Cerebellum (tissue), 4 donors: ENCODE measurements at places on chromosomes 2 and 18.

- no peak for DNase-seq
Measured at GRCh38 chr18:58865033-58865590, 435 bp downstream of the ZNF532 start.

- DNase-seq: no peak
Measured at GRCh38 chr18:75268364-75268646, 57.7 kb downstream of the TSHZ1 start.

GRCh38 chr2:131046918-131047652 lies 46.2 kb downstream of the FAM168B start:
- DNase-seq: peak; percentile 76

- DNase-seq: no peak
Measured at GRCh38 chr2:69253112-69253511, 133.9 kb downstream of the GFPT1 start.

DNA sequence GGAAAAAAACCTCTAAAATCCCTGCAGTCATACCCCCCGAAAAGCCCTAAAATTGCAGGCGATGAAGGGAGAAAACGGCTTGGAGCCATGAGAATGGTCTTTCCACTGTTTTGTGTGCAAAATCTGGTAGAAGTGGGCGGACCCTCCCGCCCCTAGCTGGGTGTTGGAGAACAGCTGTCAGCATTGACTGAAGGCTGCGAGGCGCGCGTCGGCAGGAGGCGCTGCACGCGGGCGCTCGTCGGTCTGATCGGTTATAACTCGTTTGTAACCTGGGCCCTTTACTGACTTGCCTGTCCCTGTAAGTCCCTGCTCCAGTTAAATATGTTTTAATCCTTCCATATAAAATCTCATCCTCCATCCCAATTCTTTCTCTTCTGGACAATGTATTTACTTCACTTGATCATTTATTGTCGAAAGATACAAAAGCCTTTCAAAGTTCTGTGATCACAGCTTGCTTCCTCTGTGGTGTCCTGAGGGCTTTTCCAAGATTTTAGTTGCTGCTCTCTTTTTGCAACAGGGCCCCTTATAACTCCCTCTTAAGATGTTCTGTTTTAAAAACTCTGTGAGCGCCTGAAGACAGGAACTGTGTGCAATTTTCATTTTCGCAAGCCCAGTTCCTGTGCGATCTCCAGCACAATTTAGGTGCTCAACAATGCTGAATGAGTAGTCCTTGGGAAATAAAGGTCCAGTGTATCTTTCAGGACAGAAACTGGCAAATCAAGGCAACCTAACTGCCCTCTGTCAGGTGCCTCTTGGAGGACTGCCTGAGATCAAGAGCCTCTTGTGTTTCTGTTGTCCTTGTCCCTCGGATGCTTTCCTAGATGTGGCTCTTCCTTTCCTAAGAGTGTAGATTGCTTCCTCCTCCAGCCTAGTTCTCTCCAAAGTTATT lies 918 bp upstream of the HNRNPLL start:
- DNase-seq: peak; percentile 67

DNA sequence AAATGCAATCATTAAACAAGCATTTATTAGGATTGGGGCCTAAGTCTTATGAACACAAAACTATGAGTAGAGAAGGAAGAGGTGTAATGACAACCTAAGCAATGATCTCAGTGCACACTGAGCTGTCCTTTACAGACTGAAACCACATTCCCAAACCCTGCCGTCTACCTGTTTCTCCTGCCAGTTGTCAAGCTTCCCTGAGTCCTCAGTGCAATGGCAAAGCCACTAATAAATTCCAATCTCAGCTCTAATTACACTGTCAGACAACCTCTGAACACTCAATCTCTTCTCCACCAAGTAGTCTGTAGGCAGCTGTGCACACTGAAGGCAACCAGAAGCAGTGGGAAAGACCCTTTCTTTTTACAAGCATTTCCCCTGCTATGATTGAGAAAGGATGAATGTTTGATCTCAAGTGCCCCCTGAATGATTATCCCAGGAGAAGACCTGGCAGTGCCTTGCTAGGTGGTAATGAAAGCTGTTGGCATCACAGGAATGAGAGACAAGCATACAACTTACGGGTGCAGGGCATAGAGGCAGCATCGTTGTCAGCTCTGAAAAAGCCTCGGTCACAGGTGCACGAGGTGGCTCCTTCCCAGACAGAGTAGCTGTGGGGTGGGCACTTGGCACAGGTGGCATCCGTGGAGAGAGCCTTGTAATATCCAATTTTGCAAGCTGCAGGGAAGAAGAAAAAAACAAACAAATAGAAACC lies 71.4 kb downstream of the EPHA4 start:
- DNase-seq: no peak

- no peak for DNase-seq
Measured at GRCh38 chr18:9468998-9469397, 6.3 kb upstream of the RALBP1 start.

- no peak for DNase-seq
Measured at GRCh38 chr18:72160510-72161445, 383.4 kb downstream of the CBLN2 start.

- DNase-seq: no peak
Measured at GRCh38 chr2:45849491-45850283, 198.2 kb downstream of the PRKCE start.

GRCh38 chr2:33225350-33225749 lies 251.1 kb upstream of the RASGRP3 start:
- no peak for DNase-seq

GRCh38 chr2:176999301-176999700 lies 213.3 kb upstream of the HNRNPA3 start:
- DNase-seq: no peak

DNA sequence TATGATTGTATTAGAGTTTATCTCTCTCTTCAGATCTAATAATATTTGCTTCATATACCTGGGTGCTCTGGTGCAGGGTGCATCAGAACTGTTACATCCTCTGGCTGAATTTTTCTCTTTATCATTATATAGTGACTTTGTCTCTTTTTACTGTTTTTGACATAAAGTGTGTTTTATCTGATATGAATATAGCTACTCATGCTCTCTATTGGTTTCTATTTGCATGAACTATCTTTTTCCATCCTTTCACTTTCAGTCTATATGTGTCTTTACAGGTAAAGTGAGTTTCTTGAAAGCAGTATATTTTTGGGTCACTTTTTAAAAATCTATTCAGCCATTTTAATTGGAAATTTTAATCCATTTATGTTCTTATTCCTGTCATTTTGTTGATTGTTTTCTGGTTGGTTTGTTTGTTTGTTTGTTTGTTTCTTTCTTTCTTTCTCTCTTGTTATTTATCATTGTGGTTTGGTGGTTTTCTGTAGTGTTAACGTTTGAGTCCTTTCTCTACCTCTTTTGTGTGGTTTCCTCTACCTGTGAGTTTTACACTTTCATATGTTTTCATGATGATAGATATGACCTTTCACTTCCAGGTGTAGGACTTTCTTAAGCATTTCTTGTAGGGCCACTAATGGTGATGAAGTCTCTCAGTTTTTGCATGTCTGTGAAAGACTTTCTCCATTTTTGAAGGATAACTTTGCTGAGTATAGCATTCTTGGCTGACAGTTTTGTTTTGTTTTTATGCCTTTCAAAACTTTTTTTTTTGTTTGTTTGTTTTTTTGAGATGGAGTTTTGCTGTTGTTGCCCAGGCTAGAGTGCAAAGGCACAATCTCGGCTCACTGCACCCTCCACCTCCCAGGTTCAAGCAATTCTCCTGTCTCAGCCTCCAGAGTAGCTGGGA lies 54.9 kb downstream of the CCNT2 start:
- no peak for DNase-seq

- no peak for DNase-seq
Measured at GRCh38 chr2:162929571-162929970, 91.0 kb upstream of the KCNH7 start.

DNA sequence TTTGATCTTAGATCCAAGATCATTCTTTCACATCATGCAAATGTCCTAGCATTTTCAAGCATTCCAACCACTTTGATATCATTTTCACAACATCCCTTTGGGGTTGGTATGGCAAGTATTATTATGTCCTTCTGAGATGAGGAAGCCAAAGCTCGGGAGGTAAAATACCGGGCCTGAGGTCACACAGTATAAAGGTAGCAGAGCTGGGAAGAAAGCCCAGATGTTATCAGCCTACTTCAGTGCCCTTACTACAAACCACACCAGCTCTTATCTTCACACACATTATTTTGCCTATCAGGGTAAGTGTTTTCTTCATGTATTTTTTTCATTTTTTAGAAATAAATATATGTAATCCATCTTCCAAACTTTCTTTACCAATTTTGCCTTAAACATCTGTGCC lies 4.2 kb upstream of the B4GALT6 start:
- DNase-seq: no peak

DNA sequence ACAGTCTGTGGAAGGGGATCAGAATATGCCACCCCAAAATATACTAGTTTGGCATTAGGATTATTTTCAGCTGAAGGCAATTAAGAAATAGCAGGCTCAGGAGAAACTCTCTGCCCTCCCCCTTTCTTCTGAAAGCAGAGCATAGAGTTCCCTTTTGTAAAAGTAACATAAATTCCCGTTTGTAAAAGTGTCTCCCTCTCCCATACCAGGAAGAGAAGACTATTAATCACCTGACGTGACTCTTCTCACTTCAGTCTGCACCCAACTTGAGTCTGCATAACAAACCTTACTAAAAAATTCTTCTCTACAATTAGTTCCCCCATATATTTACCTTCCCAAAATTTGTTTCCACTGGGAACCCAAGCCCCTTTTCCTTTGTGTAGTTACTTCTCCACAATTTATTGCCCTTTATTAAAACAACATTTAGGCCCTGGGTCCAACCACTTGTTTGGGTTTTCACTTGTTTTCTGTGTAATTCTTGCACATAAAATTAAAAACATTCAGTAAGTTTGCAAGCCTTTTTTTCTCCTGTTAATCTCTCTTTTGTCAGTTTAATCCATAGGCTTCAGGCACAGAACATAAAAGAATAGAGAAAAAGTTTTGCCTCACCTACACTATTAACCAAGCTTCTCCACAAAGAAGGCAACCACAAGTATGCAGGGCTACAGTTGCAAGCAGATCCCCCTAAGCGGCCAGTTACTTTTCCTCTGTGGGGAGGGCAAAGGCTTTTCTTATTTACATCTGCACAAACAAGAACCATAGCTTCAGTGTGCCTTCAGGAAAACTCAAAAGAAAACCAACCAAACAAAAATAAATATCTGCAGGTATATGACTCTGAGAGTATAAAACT lies 107.6 kb upstream of the MSH2 start:
- DNase-seq: no peak

DNA sequence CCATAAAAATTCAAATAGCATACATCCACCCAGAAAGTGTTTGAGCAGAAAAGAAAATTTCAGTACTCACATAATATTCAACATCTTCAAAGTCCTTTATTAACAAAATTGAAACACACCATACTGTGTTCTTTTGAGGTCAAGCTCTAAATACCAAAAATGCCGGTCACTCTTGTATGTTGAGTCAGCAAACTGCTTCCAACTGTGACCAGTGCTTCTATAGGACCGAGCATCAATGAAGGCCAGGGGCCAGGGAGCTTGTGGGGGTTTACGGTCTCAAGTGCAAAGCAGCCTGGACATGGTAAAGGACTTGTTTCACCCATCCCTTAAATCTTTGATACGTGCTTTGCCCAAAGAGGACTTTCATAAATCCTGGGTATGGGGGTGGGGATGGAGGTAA lies 112.7 kb upstream of the REV1 start:
- DNase-seq: no peak

DNA sequence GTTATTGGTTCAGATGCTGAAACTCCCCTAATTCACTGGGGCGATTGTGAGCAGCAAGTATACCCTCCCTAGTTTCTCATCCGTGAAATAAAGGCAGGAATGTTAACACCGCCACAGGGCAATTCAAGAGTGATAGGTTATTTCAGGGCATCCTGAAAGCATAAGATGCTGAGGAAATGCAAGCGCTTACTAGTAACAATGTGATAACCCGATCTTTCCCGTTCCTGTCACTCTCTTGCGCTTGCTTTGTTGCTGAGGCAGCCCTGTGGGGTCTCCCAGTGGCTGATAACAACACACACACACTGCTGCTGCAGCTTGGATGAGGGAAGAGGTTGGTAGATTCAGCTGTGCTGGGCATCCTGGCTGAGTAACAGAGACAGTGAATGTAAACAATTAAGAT lies 259.3 kb downstream of the AGPS start:
- DNase-seq: no peak

- no peak for DNase-seq
Measured at GRCh38 chr2:182591774-182592173, 124.3 kb upstream of the DNAJC10 start.

DNA sequence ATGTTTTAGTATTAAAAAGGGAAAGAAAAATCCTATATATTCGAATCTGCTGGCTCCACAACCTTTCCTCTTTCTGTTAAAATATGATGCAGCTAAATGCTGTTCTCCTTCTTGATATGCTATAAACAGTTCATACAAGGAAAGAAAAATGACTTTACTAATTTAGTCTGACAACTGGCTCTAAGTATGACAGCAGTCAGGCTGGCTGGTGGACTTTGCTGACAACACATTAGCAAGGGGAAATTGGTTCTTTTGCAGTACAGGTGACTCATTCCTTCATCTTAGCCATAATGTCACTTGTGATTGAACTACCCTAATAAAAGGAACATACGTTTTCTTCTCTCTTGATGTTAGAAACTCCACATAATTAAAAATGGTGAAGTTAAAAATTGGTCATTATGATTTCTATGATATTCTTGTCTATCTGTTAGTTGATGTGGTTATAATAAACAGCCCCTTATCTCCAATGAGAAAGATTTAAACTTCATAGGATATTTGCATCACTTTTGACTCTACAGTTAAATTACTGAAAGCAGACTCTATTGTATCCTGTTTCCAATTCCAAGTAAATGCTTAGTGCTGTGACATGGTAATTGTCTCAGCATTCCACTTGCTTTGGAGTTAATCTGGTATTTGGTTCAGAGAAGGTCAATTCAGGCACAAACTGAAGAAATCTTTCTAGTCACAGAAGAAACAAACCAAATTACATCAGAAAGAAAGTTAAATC lies 315.3 kb upstream of the GULP1 start:
- DNase-seq: no peak

- DNase-seq: no peak
Measured at GRCh38 chr2:176280156-176280555, 10.9 kb downstream of the MTX2 start.

DNA sequence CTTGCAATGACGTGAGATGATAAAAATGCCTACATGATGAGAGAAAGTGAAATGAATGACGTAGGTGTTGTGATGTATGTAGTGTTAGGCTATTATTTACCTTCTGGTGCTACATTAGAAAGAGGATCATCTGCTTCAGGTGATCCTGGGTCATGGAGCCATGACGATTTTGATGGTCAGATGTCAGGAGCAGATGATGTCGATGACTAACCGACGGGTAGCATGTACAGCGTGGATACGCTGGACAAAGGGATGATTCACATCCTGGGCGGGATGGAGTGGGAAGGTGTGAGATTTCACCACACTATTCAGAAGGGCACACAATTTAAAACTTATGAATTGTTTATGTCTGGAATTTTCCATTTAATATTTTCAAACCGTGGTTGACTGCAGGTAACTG lies 43.5 kb upstream of the ACVR1C start:
- DNase-seq: no peak

- no peak for DNase-seq
Measured at GRCh38 chr2:206324869-206325268, 50.4 kb downstream of the ZDBF2 start.
